ENCODE measurements at places on chromosomes 3 and 15.

DNA sequence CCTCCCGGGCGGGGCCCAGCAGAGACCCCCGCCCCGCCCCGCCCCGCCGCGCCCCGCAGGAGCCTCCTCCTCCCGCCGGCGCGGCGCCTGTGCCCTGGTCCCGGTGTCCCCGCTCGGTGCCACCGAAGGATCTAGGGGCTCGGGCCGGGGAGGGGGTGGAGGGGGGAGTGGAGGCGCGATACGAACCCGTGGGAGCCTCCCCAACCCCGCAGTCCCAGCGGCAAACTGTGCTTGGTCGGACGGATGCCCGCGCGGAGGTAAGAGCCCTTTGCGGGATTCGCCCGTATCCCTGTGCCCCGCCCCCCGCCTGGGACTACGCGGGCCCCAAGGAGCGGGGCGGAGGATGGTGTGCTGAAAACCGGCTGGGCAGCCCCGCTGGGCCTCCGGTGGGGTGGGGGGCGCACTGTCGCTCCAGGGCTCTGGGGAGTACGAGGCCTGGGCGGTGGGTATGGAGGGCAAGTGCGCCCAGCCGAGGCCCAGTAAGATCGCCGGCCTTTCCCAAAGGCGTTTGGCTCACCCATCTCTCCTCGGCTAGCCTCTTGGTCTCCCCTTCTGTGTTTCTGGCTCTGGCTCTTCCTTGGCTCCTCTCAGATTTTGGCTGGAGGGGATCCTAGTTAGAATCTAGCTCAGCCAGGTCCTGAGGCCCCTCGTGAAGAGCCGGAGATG is 65.6 kb upstream of the POLG start:
- no peak for DNase-seq

DNA sequence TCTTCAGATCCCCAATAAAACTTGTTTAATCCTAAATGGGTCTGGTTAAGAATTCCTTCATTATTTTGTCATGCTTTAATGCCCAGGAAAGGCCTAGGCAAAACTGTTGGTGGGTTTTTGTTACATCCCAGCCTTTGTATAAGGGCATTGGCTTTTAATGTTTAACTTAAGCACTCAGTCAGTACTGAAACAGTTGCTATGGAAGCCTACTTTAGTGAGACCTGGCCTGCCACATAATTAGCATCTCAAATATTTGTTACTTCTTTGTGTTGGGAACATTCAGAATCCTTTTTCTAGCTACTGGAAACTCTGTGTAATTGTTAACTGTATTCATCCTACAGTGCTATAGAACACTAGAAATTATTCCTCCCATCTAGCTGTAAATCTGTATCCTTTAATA is 369.6 kb upstream of the ATP10A start:
- no peak for DNase-seq

DNA sequence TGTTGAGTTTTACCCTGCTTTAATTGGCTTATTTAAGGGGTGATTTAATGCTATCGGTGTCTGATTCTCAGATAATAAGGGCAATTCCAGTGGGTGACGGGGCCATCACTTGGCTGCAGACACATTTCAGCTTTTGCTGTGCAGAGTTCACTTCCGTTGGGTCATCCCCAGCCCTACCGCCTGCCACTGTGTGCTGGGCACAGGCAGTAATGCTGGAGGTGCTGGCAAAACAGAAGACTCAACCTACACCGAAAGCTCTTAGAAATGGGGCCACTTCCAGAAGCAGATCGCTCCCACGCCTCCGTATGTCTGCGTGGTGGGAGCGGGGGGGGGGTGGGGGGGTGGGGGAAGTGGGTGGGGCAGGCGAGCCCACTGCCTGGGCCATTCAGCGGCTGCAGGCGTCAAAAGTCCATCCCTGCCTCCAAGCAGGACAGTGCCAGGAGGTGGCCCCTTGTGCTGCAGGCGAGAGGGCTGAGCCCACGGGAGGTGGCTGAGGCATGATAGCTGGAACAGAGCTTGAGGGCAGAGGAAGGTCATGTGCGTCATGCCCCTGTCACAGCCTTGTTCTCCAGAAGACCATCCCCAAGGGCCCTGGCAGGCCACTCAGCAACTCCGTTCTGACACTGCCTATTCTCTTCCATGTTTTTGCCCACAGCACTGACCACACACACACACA is 128.3 kb downstream of the ATP10A start:
- no peak for DNase-seq

GRCh38 chr3:124688581-124689454 is 41.4 kb upstream of the UMPS start:
- peak; percentile 54 for DNase-seq

DNA sequence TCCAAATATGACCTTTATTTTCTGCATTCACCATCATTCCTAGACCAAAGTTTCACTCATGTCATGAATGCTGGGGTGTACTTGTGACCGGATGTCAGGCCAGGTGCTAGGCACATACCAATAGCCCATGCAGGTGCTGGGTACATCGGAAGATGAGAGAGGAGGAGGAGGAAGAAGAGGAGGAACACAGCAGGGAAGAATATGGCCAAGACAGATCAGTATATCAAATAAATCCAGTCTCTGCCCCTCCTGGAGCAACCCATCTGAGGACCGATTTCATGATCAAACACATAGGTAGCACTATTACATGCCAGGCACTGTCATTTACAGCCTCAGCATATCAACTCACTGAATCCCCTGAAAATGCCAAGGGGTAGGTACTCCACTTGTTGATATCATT is 3.0 kb upstream of the WNT7A start:
- no peak for DNase-seq

GRCh38 chr15:71345186-71345585 is 229.9 kb downstream of the THSD4 start:
- DNase-seq, result no peak

- DNase-seq, result no peak
Observed at GRCh38 chr15:38201714-38202113, 50.9 kb upstream of the SPRED1 start.

DNA sequence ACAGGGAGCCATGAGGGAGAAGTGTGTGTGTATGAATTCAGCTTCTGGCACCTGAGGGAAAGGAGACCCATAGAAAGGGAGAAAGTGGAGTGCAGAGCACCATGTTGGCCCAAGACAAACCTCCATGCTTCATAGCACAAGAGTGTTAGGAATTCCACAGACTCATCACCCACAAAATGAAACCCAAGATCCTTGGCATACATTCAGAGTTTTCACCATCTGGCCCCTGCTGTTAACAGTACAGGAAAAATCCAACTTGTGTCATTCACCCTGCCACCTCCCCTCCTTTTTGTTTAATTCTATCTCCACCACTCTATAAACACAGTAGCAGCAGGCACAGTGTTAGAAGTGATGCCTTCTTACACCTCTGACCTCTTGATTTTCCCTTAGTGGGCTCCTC is 60.0 kb upstream of the MNS1 start:
- DNase-seq, result no peak

DNA sequence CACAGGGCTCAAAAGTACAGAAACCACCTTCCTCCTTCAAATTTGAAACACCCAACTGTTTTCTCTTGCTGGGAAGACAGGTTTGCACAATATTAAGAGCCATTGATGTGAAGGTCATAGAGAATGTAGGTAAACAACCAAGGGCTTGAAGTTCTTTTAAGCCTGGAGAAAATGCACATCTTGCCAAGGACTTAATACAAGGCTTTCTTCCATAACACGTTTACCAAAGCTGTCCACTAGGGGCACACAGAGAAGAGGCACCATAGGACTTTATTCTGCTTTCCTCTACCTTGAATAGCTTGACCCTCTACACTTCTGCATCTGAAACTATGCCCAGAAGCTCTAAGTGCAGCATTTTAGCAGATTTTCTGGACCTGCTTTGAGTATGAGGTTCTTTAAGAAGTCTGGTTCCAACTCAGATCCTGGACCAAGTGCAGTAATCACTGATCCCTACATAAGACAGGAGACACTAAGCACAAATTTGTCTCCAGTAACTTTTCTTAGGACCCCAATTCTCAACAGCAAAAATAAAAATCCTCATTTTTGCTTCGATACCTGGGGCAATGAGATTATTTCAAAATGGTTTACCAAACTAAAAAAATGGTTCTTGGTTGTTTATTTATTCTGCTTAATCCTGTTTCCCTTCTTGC is 138.0 kb downstream of the FBN1 start:
- DNase-seq, result no peak

- DNase-seq, result no peak
Observed at GRCh38 chr15:95635666-95636065, 694.8 kb upstream of the NR2F2 start.

DNA sequence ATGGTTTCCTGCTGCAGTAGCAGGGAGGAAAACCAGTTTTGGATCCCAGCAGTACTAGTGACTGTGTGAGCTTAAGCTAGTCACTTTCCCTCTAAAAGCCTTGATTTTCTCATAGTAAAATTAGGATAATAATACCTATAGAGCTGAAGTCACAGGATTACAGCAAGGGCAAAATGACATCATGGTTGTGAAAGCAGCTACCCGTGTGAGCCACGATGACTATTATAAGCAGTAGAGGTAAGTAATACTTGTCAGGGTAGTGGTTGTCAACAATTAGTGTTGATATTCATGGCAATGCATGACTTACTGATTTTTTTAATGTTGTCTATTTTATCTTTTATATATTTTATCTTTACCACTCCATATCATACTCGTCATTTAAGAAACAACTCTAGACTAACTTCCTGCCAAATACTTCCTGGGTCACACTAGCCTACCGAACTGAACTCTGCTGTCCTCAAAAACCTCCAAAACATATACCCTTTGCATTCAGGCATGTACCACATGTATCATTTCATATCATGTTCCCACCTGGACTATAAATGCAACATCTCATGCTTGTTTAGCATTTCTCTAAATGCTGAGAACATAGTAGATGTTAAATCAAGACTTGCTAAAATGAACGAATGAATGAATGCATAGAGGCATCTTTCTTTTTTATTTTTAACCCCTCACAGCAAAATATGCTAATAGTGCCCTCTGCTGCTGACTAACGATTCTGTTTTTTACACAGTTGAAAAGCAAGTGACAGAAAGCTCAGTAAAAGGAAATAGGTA is 172.6 kb downstream of the P3H2 start:
- no peak for DNase-seq

- DNase-seq, result peak; percentile 1
Observed at GRCh38 chr3:53938645-53939044, 47.0 kb upstream of the SELENOK start.

- DNase-seq, result no peak
Observed at GRCh38 chr3:121735047-121735696, 14.4 kb downstream of the GOLGB1 start.

GRCh38 chr3:7710284-7710683 is 791.3 kb upstream of the LMCD1 start:
- no peak for DNase-seq

GRCh38 chr15:92393980-92394308 is 263 bp downstream of the ST8SIA2 start:
- no peak for DNase-seq

GRCh38 chr15:91444656-91445055 is 344.6 kb downstream of the SV2B start:
- DNase-seq, result no peak

- DNase-seq, result no peak
Observed at GRCh38 chr3:54563501-54564200, 364.2 kb downstream of the LRTM1 start.

DNA sequence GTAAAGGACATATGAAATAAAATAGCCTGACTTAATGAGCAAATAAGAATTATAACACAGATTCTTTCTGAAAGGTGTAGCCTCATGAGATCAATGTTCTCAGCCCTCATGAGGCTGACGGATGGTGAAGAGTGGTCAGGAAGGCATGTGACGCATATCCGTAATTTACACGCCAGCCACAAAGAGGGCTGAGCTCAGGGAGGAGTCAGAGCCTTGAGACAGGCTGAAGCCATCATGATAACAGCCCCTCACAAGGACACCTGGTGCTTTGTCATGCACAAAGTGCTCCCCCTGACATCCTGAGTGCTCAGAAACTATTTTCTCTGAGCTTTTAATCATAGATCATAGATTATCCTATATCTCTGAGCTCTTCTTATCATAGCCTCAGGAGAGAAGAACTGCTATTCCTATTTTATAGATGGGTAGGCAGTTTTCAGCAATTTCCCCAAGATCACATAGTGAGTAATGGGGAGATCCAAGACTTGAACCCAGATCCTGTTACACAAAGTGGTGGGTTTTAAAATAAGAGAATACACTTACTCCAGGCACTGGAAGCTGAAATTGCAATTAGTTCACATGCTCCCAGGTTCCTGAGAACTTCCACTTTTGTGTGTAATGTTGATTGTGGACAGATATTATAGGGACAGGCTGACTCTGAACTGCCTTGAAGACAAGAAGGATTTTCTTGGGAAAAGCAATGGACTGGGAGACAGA is 267.1 kb downstream of the RPLP1 start:
- no peak for DNase-seq

DNA sequence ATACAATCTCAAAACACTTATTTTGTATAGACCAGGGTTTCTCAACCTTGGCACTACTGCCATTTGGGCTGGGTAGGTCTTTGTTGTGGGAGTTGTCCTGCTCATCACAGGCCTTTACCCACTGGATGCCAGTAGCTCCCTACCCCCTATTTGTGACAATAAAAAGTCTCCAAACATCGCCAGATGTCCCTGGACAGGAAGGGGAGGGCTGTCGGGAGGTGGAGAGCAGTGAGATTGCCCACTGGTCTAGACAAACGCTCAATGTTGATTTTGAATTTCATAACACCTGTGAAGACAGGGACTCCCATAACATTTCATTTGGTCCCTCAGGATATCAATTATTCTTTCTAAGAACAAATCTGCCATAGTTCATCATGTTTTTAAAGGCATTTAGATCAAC is 151.7 kb upstream of the PTPRG start:
- no peak for DNase-seq

DNA sequence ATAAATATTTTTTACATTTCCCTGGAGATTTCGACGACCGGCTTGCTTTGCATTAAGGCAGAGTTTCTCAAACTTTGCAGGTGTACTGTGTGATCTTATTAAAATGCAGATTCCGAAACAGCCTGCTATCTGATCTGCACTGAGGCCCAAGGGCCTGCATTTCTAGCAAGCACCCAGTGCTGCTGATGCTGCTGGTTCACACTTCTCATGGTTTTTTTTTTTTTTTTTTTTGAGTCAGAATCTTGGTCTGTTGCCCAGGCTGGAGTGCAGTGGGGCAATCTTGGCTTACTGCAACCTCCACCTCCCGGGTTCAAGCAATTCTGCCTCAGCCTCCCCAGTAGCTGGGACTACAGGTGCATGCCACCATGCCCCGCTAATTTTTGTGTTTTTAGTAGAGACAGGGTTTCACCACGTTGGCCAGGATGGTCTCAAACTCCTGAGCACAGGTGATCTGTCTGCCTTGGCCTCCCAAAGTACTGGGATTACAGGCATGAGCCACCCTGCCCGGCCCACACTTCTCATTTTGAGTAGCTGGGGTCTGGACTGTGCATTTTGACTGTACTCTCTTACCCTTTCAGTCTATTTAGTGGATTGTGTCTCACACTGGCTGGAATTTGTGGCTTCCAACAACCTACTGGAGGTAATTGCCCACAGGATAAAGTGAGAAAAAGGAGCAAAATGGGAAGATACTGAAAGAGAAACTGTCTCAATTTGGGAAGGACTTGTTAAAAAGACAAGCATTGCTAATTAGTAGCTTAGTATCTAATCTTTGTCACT is 94.1 kb downstream of the ITPR1 start:
- DNase-seq, result no peak

Measured in activated CD4-positive, CD25-positive, alpha-beta regulatory T cell (primary cell).